ENCODE measurements at places on chromosomes 3 and 15. TPM values are rescaled to one million over a fixed set of nuclear protein-coding genes. Genes with fewer than 3 reads are reported as not detected.
A peak's percentile ranks its signal among the peaks of the same experiment; 100 is the strongest.

DNA sequence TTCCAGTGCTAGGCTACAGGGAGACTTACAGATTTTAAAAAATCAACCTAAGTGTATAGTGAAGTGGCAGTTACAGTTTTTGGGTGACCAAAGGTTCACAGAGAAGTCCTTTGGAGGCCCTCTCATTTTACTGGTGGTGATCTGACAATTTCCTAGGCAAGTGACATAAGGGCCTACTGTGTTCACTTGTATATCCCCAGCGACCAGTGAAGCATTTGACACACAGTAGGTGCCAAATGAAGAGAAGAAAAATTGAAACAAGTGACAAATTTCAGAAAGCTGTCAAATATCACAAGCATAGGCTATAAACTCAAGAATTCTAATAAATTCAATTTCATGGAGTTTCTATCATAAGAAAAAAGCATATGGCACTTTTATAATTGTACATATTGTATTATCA, 89.5 kb downstream of the RPL22L1 start:
- H3K4me1 ChIP-seq, result no peaks in the 10 kb centered on the region
- no peak for DNase-seq
- no peaks in the 10 kb centered on the region for H3K27me3 ChIP-seq

- H3K27me3 ChIP-seq, result no peaks in the 10 kb centered on the region
- no peak overlapping the region for H3K4me3 ChIP-seq
- H3K4me1 ChIP-seq, result peaks cover 2% of the 10 kb centered on the region
- no peak for DNase-seq
These were observed 911.2 kb downstream of the MCTP2 start for GRCh38 chr15:95142531-95142930.

GRCh38 chr3:158743664-158744566, 11.7 kb upstream of the RARRES1 start:
- H3K27ac ChIP-seq, result no peak overlapping the region
- no peak overlapping the region for H3K4me3 ChIP-seq
- no peaks in the 10 kb centered on the region for H3K27me3 ChIP-seq
- peaks cover 6% of the 10 kb centered on the region for H3K36me3 ChIP-seq
- no peaks in the 10 kb centered on the region for H3K4me1 ChIP-seq
- no peak for DNase-seq

- DNase-seq, result peak; percentile 96
- H3K4me1 ChIP-seq, result peaks cover 3% of the 10 kb centered on the region
- H3K27ac ChIP-seq, result no peak overlapping the region
- peaks cover 6% of the 10 kb centered on the region for H3K36me3 ChIP-seq
These were observed 27.3 kb downstream of the ATOSA start for GRCh38 chr15:52651868-52652267.

DNA sequence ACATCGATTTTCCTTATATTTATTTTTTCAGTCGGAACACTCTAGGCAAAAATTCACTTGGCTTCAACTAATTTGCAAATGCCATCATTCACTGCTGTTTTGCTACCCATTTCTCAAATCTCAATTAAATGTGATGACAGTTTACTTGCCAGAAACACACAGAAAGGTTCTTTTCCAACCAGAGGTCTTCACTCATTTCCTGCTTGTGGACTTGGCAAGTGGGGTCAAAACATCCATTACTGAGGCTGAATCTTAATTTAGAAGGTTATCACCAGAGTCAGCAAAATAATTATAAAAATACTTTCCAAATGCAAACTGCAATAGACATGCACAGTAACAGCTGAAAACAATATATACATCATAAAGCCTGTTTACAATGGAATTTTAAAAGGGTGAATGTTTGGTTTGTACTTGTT, 625.4 kb upstream of the TBL1XR1 start:
- H3K4me1 ChIP-seq, result peaks cover 9% of the 10 kb centered on the region
- no peak overlapping the region for H3K27ac ChIP-seq
- H3K4me3 ChIP-seq, result no peak overlapping the region

DNA sequence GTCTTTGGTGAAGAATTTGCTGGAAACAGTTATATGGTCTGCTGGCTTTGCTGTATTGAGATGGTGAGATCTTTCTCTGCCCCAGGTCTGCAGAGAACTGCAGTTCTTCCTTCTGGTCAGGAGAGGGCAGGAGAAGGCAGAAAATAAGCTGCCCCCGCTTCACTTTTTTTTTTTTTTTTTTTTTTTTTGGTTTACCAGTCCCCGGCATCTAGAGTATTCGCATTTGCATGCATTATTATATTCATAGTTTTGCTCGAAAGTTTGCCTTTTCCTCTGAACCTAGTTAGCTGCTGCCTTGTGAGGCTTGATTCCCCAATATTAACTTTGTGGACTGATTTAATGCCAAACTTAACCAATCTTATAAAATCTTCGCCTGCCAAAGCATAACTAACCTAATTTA, 10.6 kb upstream of the PARL start:
- H3K36me3 ChIP-seq, result no peaks in the 10 kb centered on the region
- no peak overlapping the region for H3K27ac ChIP-seq
- H3K4me1 ChIP-seq, result no peaks in the 10 kb centered on the region
- DNase-seq, result peak; percentile 70
- H3K4me3 ChIP-seq, result no peak overlapping the region
- H3K27me3 ChIP-seq, result no peaks in the 10 kb centered on the region

DNA sequence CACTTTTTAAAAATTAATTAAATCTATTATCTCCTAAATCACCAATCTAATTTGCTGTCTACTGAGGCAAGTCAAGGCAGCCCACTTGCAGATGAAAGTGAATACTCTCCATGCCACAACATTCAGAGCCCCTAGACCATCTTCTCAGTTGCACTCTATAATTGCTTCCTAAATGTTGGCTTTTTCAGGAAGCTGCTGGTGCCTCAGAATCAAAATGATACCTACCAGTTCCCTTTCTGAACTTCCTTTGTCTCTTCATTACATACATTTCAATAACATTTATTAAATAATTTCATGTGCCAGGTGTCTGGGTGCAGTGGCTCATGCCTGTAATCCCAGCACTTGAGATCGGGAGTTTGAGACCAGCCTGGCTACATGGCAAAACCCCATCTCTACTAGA, 124.1 kb downstream of the SERPINI1 start:
- no peak overlapping the region for H3K27ac ChIP-seq
- H3K4me1 ChIP-seq, result peaks cover 6% of the 10 kb centered on the region
- no peaks in the 10 kb centered on the region for H3K36me3 ChIP-seq
- no peak for DNase-seq
- no peak overlapping the region for H3K4me3 ChIP-seq
- no peaks in the 10 kb centered on the region for H3K27me3 ChIP-seq

- no peak for DNase-seq
- H3K4me3 ChIP-seq, result no peak overlapping the region
- peaks cover 4% of the 10 kb centered on the region for H3K4me1 ChIP-seq
- H3K27me3 ChIP-seq, result no peaks in the 10 kb centered on the region
- peaks cover 49% of the 10 kb centered on the region for H3K36me3 ChIP-seq
These were observed 56.7 kb downstream of the NBEAL2 start for GRCh38 chr3:47036145-47036544.

DNA sequence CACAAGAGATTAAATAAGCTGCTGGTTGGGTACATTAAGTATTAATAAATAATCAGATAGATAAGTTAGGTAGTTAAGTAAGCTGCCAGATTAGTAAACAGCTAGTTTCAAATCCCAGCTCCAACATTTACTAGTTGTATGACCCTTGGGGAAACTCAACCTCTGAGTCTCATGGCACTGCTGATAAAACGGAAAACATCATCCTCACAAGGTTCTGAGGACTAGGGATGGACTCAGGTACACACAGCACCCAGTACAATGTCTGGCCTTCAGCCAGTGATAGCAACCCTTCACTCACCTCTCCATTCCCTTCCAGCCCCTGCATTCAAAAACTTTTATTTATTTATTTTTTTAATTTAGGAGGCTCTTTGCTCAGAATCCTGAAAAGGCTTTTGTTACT, 32.3 kb downstream of the B3GNT5 start:
- no peak for DNase-seq
- no peaks in the 10 kb centered on the region for H3K27me3 ChIP-seq
- H3K36me3 ChIP-seq, result no peaks in the 10 kb centered on the region
- H3K27ac ChIP-seq, result peak overlapping the region; percentile 3
- H3K4me1 ChIP-seq, result peaks cover 4% of the 10 kb centered on the region

DNA sequence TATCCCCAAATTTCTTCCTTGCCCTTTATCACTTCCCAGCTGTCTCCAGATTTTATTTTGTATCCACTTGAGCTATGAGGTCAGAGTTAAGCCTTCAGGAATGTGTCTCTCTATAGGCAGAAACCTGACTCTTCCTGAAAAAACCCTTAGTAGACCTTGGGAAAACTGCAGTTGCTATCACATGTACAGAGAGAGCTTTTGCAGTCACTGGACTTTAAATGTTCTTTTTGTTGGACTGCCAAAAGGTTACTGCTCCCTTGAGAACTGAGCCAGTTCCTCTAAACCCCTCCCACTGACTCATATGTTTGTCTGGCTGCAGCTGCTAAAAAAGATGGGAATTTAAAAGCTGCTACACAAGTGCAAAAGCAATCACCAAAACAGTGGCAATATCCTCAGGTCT, 169.1 kb upstream of the CCDC54 start:
- H3K4me3 ChIP-seq, result no peak overlapping the region
- H3K27ac ChIP-seq, result peak overlapping the region; percentile 54
- H3K4me1 ChIP-seq, result peaks cover 3% of the 10 kb centered on the region

GRCh38 chr3:31227131-31227562, 305.6 kb upstream of the STT3B start:
- DNase-seq, result no peak
- H3K4me1 ChIP-seq, result no peaks in the 10 kb centered on the region
- no peak overlapping the region for H3K27ac ChIP-seq
- H3K36me3 ChIP-seq, result no peaks in the 10 kb centered on the region
- H3K4me3 ChIP-seq, result no peak overlapping the region

Gene BSN
- polyA plus RNA-seq, result 0.11 TPM

Gene CCR8
- polyA plus RNA-seq, result not detected

Gene SLC9A9
- polyA plus RNA-seq, result 3.7 TPM

Gene UBAP1L
- 2.1 TPM for polyA plus RNA-seq

Gene NAALADL2
- 2.0 TPM for polyA plus RNA-seq

Gene SPATA12
- not detected for polyA plus RNA-seq
